Stimulated activated CD8-positive, alpha-beta memory T cell treated with anti-CD3 and anti-CD28 coated beads, Interleukin-4, amount 100 ng/mL, for 1 hour (primary cell): ENCODE measurements at places on chromosomes 1 and 21.

DNA sequence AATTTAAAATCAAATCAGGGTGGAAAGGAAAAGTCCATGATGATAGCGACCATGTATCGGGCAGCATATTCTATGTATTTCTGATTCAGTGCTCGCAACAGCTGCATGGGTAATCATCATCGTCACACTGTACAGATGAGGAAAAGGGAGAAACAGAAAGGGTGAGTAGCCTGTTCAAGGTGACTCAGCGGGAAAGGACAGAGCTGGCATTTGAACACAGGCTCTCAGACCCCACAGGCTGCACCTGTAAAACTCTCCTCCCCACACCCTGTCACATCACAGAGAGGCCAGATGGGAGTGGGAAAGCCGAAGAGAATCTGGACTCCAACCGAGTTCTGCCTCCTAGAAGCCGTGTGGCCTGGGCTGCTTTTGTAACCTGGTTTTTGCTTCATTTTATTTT lies 14.0 kb downstream of the RUNX1 start:
- no peak for DNase-seq

DNA sequence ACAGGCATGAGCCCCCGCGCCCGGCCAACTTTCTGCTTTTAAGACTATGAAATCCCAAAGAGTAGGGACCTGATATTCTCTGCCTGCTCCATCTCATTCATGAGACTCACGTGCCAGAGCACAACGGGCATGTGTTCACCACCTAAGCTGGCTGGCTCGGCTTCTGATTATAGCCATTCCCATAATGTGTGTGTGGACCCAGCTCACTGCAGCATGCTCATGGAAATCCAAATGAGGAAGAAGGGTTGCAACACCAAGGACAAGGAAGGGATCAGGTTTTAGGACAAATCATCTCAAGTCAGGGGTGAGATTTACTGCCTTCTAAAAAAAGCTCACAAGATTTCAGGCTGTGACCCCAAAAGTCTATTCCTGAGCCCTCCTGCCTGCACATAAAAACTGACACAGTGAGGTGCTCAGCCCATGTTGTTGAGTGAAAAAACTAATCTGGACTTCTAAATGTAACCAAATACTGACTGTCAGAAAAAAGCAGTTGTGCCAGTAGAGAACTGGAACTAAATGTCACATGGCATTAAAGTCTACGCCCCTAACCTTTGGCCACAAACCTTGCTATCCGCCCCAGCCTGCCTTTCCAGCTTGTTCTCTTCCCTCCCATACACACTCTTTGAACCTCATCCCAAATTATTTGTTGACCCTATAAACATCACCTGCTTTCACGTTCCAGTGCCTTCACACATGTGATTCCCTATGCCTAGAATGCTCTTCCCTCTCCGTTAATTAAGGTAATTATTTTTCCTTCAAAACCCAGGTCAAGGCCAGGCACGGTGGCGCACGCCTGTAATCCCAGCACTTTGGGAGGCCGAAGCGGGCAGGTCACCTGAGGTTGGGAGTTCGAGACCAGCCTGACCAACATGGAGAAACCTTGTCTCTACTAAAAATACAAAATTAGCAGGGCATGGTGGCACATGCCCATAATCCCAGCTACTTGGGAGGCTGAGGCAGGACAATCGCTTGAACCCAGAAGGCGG lies 9.1 kb upstream of the COA7 start:
- no peak for DNase-seq

DNA sequence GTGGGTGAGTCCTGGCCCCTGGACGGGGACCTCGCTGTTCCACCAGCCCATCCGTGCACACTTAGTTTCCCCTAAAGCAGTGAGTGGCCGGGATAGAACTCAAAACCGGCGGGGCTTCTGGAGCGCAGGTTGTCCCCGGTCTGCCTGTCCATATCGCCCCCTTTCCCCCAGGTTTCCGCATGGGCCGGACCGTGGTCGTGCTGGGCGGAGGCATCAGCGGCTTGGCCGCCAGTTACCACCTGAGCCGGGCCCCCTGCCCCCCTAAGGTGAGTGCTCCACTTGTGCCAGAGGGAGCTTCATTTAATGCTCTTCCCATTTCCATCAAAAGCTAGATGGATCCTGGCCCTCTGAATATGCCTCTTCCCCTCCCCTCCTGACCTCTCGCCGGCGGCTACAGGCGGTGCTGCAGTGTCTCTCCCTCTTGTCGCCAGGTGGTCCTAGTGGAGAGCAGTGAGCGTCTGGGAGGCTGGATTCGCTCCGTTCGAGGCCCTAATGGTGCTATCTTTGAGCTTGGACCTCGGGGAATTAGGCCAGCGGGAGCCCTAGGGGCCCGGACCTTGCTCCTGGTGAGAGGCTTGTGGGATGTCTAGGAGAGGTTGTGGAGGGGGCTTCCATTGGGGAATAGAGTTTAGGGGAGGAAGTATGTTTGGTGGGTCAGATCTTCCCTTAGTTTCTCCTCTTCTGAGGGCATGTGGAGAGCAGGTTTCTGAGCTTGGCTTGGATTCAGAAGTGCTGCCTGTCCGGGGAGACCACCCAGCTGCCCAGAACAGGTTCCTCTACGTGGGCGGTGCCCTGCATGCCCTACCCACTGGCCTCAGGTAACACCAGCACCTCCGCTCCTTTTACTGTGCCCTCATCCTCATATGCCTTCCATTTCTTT lies 683 bp downstream of the PPOX start:
- no peak for DNase-seq

DNA sequence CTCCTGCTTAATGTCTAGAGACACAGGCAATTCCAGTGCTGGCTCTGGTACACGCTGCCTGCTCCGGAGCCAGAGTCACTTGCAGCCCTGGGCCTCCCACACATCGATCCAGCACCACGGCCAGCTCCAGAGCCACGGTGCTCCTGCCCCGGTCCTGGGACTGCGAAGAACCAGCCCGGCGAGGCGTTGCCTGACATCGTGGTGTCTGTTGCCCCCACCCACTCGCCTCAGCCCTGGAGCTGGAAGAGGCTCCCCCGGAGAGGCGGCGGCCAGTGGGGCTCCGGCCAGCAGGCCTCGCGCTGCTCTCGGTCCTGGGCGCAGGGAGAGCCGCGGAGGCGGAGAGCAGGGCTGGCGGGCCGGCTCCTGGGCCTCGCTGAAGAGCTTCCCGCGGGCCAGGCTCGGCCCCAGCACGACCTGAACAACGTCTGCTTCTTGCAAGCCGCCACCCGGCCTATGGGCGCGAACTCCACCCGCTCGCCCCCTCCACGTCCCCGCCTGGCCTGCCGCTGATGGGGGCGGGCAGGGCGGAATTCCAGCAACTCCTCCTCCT lies 364.8 kb downstream of the CEP170 start:
- no peak for DNase-seq

- DNase-seq = no peak
These were observed 9.9 kb upstream of the DIPK1A start for GRCh38 chr1:92970990-92971689.

- DNase-seq = no peak
These were observed 183.0 kb downstream of the SDCCAG8 start for GRCh38 chr1:243438815-243439214.

DNA sequence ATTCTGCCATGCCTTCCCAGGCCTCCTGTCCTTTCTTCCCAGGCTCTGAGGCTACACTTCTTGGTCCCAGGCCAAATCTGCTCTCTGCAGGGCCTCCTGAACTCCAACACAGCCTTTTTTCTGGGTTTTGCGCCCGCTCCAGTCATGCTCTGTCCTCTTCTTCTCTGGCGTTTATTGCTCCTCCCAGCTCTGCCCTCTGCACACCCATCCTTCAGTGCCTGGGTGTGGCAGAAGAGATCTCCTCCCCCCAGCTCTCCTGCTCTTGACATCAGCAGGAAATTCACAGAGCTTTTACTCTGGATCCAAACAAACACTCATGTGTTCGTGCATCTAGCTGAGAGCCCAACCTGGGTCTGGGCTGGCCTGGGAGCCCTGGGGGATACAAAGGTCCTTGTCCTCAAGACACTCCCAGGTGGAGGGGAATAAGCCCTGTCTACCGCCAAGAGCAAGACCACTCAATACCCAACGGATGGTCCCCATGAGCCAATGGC lies 22.9 kb upstream of the EPS8L3 start:
- DNase-seq = no peak

DNA sequence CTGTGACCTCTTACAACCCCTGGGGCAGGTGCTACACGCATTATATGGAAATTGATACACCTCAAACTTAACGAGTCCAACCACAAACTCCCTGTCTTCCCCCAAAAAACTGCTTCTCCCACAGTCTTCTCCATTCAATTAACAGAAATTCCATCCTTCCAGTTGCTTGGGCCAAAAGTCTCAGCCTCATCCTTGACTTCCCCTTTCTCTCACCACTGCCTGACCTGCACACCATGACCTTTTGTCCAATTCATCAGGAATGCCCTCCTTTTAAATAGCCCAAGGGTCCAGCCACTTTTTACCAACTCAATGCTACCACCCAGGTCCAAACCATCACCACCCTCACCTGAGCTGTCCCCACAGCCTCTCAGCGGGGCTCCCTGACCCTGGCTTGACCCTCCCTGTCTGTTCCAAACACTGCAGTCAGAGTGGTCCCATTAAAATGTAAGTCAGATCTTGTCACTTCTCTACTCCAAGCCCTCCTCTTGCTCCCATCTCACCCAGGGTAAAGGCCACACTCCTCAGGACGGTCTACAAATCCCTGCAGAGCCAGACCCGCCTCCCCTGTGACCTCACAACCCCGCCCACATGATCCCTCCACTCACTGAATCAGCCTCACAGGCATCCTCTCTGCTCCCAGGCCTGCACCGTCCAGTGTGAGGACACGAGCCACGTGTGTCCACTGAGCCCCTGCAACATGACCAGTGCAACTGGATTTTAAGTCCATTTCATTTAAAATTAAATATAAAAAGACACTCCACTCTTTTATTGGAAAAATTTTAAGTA lies 18.5 kb downstream of the KCNN3 start:
- no peak for DNase-seq

- no peak for DNase-seq
These were observed 223.3 kb downstream of the FGGY start for GRCh38 chr1:59520194-59520593.
